ENCODE measurements at places on chromosomes 6 and 20.

DNA sequence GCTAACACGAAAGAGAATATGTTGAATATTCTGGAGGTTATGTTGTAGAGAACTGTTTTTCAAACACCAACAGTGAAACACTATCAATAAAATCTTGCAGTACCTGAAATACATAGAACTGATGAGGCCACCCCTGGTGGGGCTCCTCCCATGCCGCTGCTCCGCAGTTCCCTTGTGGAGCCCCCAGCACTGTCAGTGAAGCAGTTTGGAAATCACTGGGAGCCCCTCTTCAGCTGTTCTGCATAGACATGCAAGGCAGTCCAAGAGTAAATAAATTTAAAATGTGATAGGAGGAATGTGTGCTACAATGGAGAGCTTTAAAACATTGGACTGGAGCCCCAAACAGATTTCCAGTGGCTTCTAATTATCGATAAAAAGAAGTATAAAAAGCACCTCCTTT is 189.4 kb downstream of the FNDC1 start:
- DNase-seq = no peak

DNA sequence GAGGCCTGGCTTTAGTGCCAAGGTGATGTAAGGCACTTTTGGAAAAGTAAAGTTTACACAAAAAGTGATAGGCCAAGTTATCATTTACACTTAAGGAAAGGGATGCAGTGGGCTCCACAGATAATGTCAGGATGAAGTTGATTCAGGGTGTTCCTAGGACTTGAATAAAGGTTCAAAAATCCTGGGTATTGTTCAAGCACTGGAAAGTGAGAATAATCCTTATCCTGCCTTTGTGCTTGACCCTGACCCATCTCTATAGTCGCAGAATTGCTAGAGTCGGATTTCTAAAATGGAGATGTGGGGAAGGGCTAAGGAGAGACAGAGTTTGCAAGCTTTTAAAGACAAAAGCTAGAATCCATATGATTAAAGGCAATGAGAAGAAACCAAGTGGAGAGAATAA is 115.6 kb downstream of the TIAM2 start:
- DNase-seq = no peak

- DNase-seq = no peak
These were observed 39.9 kb downstream of the PYGB start for GRCh38 chr20:25287631-25288290.

DNA sequence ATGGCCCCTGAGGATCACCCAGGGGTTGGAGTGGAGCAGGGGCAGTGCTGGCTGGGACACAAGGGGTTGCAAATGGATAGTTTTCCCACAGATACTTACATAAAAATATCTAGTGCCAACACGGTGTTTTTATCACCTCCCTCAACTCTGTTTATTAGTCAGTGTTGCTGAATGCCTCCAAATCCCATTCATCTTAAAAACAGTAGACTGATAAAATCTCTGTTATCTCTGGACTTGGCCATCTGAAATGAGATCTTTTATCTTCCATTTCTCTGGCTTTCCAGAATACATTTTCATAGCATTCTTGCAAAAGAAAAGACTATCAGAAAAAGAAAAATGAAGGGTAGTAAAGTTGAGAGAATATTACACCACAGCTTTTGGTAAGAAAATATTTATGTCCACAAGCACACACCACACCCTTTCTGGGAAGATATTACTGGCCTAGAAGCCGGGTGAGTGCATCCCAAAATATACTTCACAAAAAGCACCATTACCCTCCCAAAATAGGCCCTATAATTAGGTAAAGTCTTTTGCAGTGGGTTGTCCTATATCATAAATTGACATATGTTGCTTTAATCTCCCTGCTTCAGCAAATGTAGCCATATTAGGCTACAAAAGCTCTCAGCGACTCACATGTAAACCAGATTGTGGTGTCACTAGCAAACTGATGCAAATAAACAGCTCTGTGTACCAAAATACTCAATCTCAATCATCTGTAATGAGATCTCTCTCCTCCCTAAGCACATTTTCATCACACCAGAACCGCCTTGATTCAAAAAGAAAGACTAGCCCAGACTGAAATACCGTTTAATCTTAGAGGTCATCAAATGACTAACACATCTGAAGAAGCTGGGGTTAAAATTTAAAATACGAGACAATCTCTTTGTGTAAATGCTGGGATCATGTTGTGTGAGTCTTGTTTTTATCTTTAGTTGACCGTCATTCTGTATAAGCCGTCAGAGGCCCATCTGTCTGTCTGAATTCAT is 96.7 kb downstream of the FYN start:
- no peak for DNase-seq

GRCh38 chr20:17380801-17381200 is 150.4 kb downstream of the BFSP1 start:
- no peak for DNase-seq

DNA sequence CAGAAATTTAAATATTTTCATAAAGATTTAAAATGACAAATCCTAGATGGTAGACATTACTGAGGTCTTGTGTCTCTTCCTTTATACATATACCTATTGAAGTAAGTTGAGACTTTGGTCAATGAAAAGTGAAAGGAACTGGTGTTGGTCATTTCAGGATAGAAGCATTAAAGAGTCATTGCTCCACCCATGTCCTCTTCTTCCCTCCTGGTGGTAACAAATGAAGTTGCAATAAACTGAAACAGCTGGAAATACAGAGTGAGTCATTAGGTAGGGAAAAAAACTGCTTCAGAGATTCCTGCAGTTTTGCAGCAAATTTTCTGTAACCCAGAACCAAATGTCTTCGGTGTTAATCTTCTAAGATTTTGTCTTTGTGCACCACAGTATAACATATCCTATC is 448.0 kb downstream of the EYS start:
- DNase-seq = no peak

GRCh38 chr20:10848810-10849370 is 175.1 kb upstream of the JAG1 start:
- no peak for DNase-seq

DNA sequence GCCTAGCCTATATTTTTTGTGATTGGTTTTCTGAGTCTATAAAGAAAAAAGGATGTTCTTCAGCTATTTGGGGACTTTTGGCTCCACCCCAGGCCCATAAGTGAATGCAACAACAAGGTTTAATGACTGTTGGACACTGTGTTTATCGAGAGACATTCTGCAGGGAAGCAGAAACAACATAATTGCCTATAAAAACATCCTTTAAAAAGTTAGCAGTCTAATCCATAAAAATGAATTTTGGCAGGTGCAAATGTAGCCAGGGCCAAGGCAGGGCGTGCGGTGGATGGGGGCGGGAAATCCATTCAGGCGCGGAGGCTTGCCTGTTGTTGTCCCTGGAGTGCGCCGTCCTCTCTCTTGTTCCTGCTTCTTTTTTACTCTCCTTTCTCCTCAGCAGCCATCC is 99.3 kb downstream of the PAX1 start:
- no peak for DNase-seq

- no peak for DNase-seq
These were observed 102.7 kb downstream of the FIG4 start for GRCh38 chr6:109793792-109794191.

DNA sequence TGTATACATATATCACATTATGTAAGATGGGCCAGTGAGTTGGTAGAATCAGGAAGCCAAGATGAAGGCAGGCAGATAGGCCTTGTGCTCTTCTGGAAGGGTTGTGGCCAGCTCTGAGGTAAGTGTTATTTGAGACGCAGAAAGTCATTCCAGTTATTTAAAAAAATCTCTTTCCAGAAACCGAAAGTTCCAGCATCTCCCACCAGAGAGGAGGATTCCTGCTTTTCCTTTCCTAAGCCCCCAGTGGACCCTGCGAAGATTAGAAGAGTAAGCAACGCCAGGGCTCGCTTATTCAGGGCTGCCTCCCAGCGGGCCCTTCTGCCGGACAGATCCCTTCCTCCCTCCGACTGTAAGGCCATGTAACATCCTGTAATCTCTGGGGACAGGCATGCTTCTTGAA is 20.4 kb downstream of the ARMC2 start:
- no peak for DNase-seq

DNA sequence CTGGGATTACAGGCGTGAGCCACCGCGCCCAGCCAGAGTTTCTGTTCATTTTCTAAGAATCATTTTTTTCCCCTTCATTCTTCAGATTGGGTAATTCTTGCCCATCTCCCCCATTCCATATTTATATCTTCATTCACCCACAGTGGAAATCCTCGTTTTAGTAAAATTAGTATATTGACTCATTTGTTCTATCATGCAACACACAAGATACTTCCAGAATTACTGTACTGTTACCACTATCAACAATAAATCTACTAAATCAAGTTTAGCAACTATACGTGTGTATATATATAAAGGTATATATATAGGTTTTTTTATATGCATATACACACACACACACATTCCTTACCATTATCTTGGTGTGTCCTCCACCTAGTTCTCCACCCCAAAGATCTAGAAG is 41.2 kb upstream of the KCNG1 start:
- no peak for DNase-seq

DNA sequence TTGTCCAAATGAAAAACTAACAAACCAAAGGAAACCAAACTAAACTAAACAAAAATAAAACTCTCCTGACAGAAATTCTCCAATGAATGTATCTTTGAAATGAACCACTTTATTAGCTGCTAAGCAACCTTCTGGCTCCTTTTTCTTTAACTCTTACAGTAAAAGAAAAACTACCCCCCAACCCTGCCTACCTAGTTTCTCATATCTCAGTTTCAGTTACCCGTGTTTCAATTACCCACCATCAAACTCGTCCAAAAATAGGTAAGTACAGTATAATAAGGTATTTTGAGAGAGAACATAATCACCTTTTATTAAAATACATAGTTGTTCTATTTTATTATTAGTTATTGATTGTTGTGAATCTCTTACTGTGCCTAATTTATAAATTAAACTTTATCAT is 177.4 kb upstream of the THEMIS start:
- no peak for DNase-seq

- no peak for DNase-seq
These were observed 598.2 kb upstream of the MAP3K7 start for GRCh38 chr6:91185072-91185471.

DNA sequence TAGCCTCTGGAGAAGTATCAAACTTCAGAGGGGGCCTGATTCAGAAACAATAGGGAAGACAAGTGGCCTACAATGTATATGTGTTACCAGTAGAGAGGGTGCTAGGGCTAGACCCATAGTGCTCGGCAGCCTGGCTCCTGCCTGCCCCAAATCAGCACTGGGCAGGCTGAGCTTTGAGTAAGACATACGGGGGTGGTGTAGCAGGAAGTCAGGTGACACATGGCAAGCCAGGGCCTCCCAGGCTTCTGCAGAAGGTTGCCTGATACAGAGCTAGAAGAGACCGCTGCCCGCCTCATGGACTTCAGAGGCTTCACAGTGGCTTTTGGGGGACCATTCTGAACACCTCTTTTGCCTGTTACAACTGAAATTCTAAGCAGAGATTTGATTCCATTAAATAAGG is 43.4 kb downstream of the RALY start:
- DNase-seq = peak; percentile 22

GRCh38 chr6:107957308-107957908 is 600 bp downstream of the SEC63 start:
- DNase-seq = peak; percentile 35

- no peak for DNase-seq
These were observed 63.9 kb downstream of the FAM120B start for GRCh38 chr6:170370416-170370815.

DNA sequence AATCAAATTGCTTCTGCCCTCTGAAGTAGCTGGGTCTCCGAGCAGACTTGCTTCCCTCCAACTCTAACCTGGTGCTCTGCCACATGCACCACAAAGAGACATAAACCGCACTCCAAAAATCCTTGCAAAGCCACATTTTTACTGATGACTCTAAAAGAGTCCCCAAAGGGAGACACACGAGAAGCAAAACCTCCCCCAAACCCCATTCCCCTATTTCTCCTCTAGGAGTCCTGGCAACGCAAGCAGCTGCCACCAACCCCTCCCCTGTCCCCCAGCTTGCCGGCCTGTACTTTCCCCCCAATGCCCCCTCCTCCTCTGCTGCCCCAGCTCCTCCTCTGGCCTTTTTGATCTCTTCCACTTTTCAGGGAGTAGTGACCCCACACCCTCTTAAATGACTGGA is 180.1 kb upstream of the ARID1B start:
- no peak for DNase-seq

GRCh38 chr20:58046311-58046710 is 182.1 kb downstream of the ANKRD60 start:
- no peak for DNase-seq

- no peak for DNase-seq
These were observed 110.1 kb downstream of the NRN1 start for GRCh38 chr6:5896476-5897200.

DNA sequence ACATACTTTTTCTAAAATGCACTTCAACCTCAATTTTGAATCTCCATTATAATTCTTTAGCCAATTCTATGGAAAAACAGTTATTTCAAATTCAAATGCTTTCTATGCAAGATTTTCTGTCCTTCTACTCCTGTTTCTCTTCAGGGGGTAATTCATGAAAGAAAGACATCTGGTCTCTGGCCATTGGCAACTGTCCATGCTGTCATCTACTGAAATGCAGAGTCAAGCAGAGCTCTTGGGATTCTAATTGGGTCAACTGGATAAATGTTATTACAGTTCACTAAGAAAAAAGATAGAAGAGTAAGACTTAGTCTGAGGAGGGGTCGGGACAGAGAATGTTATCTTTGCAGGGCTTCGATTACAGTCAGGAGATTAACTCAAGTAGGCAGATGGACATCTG is 22.0 kb upstream of the BMP5 start:
- DNase-seq = no peak

GRCh38 chr6:14313248-14313647 is 195.7 kb downstream of the CD83 start:
- DNase-seq = no peak

DNA sequence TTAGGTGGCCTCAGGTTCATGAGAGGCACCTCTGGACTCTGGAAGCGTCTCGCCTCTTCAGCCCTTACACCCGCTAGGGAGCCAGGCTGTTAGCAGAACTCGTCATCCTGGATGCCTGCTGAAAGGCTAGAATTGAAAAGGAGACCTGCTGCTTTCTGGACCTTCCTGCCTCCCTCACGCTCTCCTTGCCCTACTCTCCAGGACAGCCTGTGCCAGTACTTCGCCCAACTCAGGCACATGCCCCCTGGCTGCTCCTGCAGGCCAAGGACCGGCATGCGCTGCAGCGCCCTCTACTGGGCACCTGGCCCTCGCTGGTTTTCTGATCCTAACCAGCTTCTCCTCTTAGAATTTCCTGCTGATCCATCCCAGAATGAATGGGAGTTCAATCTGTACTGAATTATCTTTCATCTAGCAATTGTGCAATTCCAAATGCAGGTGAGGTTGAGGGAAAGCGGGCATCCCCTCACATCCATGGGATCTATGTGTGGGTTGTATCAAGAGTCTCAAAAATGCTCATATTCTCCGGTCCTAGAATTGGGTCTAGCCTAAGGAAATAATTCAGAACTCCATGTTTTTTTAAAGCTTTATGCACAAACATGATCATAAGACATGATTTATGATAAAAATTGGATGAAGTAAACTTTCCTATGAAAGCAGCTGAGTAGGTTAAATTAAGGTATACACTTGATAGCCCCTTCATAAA is 78.0 kb downstream of the PTPN1 start:
- DNase-seq = peak; percentile 57

GRCh38 chr20:45429618-45430017 is 13.7 kb downstream of the PIGT start:
- DNase-seq = no peak
